ENCODE measurements at places on chromosomes 4 and X.

DNA sequence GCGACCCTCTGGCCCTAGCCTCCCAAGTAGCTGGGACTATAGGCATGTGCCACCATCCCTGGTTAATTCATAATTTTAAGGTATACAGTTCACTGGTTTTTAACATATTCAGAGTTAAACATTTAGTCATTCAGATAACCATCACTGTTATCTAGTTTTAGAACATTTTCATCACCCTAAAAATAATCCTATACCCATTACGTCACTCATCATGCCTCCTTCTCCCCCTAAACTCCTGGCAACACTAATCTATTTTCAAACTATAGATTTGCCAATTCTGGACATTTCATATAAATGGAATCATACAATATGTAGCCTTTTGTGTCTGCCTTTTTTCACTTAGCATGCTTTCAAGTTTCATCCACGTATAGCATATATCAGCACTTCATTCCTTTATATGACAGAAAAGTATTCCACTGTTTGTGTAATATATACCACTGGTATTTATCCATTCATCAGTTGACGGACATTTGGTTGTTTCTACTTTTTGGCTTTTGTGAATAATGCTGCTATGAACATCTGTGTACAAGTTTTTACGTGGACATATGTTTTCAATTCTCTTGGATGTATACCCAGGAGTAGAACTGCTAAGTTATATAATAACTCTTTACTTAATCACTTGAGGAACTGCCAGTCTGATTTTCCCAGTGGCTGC, 32.0 kb upstream of the RPS3A start:
- DNase-seq, result no peak

GRCh38 chr4:143700046-143700415, 444 bp downstream of the FREM3 start:
- no peak for DNase-seq

- no peak for DNase-seq
These were observed 31.6 kb upstream of the ANXA3 start for GRCh38 chr4:78519962-78520361.

- no peak for DNase-seq
These were observed 24.0 kb downstream of the RBMX start for GRCh38 chrX:136856551-136856950.

GRCh38 chr4:14539246-14539645, 463.0 kb upstream of the CPEB2 start:
- DNase-seq, result no peak

DNA sequence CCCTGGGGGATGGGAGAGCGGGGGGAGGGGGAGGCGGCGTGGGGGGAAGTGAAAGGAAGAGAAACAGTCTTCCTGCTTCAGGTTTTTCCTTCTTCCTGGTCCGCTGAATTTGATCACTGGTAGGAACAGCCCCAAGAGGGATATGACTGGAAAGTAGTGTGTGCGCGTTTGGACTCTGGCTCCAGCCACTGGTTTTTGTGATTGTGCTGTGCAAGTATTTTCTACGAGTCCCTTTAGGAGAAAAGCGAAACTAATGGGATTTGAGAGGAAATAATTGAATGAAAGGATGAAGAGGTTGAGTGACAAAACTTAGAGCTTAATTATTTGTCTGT, 836 bp downstream of the PRRG1 start:
- DNase-seq, result no peak

- no peak for DNase-seq
These were observed 89.3 kb upstream of the UGT8 start for GRCh38 chr4:114509340-114509739.

- no peak for DNase-seq
These were observed 10.6 kb upstream of the BCOR start for GRCh38 chrX:40108162-40108958.

- no peak for DNase-seq
These were observed 165.0 kb upstream of the HS3ST1 start for GRCh38 chr4:11593576-11594116.

DNA sequence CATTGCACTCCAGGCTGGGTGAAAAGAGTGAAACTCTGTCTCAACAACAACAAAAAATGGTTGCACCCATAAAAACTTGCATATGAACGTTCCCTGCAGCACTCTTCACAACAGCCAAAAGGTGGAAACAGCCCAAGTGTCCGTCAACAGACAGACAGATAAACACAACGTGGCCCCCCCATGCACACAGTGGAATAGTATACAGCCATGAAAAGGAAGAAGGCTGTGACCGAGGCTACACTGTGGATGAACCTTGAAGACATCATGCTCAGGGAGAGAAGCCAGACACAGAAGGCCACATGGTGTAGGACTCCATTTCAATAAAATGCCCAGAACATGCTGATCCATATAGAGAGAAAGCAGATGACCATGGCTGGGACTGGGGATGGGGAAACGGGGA, 33.5 kb upstream of the ASMTL start:
- DNase-seq, result no peak

GRCh38 chr4:87103691-87104187, 116.7 kb downstream of the KLHL8 start:
- DNase-seq, result no peak

DNA sequence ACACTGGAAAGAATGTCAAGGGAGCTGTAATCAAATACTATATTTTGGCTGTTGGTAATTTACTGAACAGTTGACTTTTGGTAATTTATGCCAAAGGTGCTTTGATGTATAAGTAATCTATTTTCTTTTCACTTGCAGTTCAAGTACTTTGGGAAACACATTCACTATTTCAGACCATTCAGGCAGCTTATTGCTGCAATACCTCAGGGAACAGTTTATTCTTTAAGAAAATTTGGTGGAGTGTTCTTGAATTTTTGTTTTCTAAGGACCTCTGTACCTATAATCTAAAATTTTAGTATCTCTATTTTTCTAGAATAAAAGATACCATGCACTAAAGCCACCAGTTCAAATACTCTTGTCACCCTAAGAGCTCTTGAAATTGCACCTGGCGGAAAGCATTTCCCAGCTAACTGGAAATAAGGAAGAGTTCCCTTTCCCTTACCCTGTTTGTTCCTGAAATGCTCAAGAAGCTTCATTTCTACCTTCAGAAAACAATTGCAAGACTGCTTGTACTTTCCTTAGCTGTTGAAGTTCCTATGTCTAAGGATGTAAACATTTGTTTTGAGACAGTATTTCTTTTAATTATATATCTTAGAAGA, 633.5 kb upstream of the FAT1 start:
- DNase-seq, result no peak

DNA sequence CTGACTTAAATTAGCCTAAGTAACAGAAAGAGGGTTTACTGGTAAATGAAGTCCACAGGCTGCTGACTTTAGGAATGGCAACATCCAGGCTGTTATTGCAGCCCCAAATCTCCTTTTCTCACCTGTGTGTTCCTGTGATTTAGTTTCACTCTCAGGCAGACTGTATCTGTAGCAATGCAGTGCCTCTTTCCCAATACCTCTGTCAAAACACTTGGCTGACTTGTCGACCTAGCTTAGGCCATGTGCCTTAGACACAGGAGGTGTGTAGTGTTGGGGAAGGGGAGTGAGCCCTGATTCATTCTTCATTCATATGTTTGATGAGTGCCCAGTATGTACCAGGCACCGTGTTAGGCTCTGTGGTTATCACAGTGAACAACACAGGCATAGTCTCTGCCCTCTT, 46.9 kb downstream of the JADE3 start:
- DNase-seq, result no peak

- no peak for DNase-seq
These were observed 18.4 kb downstream of the WDFY3 start for GRCh38 chr4:84948056-84948455.

- DNase-seq, result no peak
These were observed 11.8 kb downstream of the TBC1D9 start for GRCh38 chr4:140744421-140744820.

DNA sequence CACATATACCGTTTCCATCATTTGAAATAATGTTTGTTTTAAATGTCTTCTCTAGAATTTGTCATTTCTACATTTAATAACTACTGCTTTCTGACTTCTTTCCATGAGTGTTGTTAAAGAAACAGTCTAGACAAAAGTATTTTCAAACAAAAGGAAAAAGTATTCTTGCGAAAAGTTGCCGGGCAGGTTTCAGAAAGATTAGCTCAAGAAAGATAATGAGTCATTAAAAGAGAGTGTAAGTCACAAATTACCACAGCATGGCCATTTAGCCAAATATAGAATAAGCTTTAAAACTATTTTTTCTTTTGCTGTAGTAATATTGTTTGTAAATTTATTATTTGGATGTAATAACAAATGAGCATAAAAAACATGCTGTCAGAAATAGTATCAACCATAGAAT, 493.0 kb downstream of the TLL1 start:
- DNase-seq, result no peak

GRCh38 chr4:73599182-73599581, 21.1 kb downstream of the RASSF6 start:
- DNase-seq, result no peak

GRCh38 chr4:75708218-75708691, 16.1 kb upstream of the USO1 start:
- peak; percentile 32 for DNase-seq

- DNase-seq, result no peak
These were observed 89.3 kb downstream of the MGST2 start for GRCh38 chr4:139754938-139755337.

DNA sequence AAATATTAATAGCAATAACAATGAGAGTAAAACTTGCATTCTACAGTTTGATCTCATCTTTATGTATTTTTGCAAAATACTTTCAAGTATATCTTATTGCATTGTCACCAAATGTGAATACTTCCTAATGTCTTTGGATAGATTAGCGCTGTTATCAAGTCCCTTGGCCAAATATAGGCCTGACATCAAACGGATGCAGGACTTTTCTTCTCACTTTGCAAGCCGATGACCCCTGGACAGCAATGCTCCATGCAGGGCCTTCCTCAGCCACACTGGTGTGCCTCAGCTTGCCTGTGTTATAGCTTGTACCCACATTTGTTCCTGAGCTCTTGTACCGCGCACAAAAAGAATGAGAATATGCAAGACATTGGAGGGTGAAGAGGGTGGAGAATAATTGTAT, 18.0 kb upstream of the NMU start:
- DNase-seq, result no peak

DNA sequence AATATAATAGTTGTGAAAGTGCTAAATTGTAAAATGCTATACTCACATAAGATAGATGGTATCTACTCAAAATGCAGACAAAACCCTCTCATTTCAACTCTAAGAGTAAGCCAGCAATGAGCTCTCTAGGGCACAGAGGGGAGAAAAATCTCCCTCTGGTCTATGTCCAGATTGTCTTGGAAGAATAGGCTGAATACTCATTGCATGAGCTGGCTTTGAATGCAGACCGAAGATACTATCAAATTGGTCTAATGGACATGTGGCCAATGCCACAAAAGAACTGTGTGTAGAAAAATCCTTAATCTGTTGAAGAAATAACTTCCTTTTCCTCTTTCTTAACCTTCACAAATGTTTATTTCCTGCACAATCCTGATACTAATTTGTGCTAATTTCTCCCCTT, 3.5 kb downstream of the ZXDA start:
- no peak for DNase-seq

DNA sequence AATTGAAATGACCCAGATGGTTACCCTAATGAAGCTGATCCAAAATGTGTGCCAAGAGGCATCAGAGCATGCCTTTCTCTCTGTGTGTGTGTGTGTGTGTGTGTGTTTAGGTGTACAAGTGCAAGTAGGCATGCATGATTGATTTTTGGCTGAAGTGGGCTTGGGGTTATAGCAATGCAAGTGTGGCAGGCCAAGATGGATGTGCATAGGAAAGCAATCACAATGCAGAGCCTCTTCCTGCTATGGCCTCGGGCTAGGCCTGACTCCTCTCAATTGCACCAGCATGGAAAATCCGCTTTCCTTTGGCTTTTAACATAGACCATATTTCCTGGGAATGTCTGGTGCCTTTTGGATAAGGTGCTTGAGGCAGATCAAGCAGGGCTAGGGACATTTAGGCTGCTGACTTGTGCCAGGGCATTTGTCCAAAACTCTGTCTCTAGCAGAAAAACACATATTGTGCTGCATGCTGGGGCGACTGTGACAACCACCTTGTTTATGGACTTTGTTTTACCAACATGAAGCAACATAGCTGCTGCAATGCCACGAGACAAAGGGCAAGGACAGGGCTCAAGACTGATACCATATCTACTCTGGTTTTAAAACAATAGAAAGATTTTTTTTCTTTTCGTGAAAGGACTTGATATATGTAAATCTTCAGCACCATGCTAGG, 395.7 kb downstream of the RAPGEF2 start:
- DNase-seq, result no peak

DNA sequence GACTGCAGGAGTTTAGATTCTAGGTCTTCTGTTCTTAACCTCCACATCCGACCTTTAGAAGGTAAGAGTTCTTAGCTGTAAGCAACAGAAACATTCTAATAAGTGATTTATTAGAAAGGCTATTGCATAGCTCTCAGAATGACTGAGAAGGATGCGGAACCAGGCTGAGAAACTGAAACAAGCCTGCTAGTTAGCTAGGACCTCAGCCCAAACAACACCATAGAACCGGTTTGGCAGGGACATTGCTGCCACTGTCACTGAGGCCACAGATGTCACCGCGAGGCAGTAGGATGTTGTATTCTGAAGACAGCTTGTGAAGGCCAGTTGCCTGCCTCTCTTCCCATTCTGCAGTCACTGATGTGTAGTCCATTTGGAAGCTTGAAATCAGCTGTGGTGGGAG, 160.0 kb upstream of the ARX start:
- DNase-seq, result no peak

GRCh38 chrX:30248854-30249253, 1.9 kb downstream of the MAGEB1 start:
- no peak for DNase-seq

GRCh38 chr4:87035881-87036509, 101.2 kb downstream of the AFF1 start:
- no peak for DNase-seq

DNA sequence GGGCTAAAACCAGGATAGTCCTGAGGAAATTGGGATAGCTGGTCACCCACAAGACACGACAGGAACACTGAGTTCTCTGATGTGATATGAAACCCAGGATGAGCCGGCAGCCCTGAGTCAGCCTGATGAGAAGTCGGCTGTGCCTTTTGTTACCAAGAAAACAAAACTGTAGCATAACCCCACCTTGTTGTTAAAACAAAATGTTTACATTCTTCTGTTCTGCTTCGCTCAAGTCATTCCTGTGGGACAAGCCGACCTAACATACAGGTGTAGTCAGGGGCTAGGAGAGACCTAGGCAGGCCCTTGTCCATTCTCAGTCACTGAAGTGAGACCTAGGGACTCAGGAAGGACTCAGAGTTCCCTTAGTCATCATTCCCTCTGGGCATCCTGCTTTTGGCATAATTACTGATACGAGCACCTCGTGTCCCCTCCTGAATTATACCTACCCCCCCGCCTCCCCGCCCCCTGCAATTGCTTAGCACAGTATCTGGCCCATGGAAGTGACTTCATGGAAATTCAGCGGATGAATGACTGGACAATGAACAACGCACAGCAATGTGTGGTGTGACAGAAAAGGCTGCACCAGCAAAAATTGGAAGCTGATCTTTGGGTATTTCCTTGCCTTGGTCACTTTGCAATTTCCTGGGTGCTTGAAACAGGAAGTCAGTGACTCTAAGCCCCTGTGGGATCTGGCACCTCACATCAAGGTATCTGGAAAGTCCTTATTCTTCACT, 31.9 kb upstream of the TLR2 start:
- no peak for DNase-seq
